ENCODE measurements at places on chromosomes 11 and 22.

GRCh38 chr11:8031248-8032115, 44.3 kb downstream of the EIF3F start:
- DNase-seq, result no peak

- no peak for DNase-seq
Measured at GRCh38 chr11:61679893-61680621, at the start of gene DAGLA. Gene DAGLA (plus strand): TSS chr11:61680391. CDS start chr11:61720156, 39,765 bp downstream.

- DNase-seq, result no peak
Measured at GRCh38 chr11:93743291-93743690, 1.8 kb downstream of the C11orf54 start.

DNA sequence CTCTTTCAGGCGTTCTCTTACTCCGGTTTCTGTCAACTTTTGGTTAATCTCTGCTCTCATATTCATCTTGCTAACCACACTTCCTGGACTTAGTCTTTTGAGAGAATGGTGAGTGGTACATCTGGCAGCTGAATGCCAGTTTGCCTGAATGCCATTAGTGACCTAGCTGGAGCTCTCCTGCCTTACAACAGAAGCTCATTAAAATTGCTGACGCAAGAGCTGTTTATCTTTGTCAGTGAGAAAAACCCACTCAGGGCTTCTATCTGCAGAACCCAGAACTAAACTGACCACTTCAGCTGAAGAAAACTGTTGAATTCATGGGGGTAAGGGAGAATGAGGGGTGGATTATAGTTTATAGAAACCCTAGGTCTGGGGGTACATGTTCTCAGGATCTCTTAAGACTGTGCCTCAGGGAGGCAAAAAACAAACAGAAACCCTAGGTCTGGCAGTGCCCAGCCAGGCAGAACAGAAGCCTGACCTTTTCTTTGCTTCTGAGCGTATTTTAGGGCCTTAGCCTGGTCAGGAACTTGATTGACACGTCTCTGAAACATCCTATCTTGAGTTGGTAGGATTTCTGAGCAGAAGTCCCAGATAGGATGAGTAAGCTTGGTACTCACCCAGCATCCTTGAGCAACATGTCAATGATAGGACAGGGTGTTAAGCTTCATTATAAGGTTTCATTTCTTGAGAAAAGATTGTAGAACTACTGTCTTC, 52.8 kb upstream of the YWHAH start:
- DNase-seq, result no peak

GRCh38 chr11:58654908-58655296, 32.4 kb downstream of the CNTF start:
- no peak for DNase-seq

- DNase-seq, result no peak
Measured at GRCh38 chr11:25702417-25702816, 629.5 kb upstream of the ANO3 start.

GRCh38 chr11:17714356-17714854, 5.0 kb upstream of the MYOD1 start:
- DNase-seq, result no peak

- DNase-seq, result no peak
Measured at GRCh38 chr11:60375316-60375715, 3.0 kb upstream of the MS4A7 start.

DNA sequence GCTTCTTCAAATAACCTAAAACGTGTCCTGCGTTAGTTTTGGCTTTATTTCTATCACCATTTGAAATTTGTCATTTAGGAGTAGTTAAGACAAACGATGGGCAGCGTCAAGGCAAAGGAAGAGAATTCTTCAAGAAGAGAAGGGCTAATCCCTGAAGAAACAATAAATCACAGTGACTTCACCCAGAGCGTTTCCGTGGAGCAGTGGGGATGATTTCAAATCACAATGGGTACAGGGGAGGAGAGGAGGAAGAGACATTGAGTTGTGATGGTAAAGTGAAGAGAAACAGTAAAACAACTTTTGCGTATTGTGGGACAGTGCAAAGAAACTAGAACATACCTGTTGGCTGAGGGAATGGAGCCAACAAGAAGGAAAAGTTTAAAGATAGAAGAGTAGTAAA, 9.7 kb downstream of the PDGFD start:
- no peak for DNase-seq

DNA sequence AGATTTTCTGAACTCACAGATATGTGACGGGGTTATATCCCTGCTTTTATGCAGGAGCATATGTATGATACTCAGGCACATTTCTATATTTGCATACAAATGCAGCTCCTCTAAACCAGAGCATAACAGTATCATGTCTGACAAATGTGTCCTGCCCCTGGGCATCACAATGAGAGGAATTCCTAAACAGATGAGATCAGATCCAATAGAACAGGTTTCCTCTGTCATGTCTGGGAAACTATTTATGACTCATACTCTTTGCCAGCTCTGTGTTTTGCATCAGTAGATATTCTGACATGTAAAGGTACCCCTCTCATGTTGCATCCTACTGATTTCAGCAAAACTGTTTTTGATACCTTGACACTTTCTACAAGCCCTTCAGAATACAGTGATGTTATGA, 29.4 kb downstream of the SYT9 start:
- no peak for DNase-seq

GRCh38 chr11:65404210-65404609, 17.8 kb downstream of the FRMD8 start:
- DNase-seq, result no peak

DNA sequence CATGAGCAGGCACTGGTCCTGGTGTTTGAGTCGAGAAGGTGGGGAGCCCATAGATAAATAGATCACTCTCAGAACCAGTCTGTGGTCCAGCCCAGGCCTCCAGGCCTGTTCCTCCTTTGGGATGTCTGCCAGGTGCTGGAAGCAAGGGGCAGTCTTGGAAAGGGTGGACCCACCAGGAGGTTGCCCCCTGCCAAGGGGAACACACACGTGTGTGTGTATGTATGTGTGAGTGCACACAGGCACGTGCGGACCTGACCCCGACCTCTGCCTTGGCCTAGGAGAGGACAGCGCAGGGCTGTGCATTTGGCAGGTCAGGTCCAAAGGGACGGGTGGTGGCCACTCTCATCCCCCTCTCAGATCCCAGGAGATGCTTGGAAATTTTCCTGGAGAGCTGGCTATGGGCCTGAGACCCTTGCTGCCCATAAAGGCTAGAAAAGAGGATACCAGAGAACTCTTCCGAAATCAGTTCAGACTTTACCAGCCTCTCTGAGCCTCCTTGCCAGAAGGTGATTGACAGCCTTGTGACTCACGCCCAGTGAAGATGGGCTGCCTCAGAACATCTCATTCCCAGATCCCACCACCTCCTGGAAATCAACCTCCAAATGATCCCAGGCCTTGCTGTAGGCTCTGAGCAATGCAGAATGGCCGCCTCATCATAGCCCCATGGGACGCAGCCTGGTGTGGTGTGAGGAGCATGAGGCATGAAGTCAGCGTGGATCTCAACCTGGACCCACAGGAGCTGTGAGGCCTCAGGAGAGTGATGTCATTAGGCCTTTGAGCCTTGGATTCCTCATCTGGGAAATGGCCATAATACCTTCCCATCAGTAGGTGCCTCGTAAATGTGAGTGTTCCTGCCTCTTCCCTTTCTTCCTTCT, 24.0 kb upstream of the CREB3L1 start:
- DNase-seq, result no peak
